Kidney glomerular epithelial cell (primary cell): ENCODE measurements at places on chromosomes 2 and 18.

GRCh38 chr2:192854031-192854430 is 659.3 kb upstream of the TMEFF2 start:
- DNase-seq = no peak

DNA sequence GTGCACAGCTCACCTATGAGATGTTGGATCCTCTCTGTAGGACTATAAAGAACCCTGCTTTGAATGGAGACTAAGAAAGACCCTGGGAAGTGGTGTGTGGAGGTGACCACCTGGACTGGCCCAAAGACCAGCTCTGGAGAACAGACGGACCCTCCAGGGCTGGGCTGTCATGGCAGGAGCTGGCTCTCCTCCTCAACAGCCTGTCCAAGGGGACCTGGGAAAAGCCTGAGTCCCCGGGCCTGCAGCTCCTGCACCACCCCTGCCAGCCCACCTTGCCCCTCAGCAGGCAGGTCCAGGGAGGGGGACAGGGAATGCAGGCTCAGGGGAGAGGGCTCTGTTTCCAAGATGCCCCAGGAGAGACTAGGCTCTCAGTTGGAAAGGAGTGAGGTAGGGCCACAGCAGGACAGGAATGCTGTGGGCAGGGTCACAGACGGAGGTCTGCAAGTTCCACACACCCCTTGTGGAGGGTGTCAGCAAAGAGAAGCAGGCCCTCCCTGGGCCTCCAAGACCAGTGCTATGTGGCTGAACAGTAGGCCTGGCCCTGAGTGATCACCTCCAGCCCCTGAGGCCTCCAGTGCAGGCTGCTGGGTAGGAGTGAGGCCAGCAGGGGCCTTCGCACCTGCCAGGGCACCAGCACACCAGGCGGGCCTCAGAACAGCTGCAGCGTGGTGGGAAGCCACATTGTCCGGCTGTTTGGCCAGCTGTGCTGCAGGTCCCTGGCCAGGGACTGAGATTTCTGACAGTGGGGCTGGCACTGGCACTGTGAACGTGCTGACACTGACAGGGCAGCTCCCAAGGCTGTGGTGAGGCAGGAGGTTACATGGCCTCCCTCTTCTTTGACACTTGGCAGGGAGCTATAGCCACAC is 86.4 kb upstream of the OTOS start:
- DNase-seq = no peak

GRCh38 chr2:61179701-61180639 is 18.0 kb downstream of the C2orf74 start:
- no peak for DNase-seq

GRCh38 chr2:240287496-240288086 is 147.1 kb upstream of the OTOS start:
- DNase-seq = no peak

- DNase-seq = no peak
Observed at GRCh38 chr18:51091270-51091669, 61.3 kb downstream of the SMAD4 start.

DNA sequence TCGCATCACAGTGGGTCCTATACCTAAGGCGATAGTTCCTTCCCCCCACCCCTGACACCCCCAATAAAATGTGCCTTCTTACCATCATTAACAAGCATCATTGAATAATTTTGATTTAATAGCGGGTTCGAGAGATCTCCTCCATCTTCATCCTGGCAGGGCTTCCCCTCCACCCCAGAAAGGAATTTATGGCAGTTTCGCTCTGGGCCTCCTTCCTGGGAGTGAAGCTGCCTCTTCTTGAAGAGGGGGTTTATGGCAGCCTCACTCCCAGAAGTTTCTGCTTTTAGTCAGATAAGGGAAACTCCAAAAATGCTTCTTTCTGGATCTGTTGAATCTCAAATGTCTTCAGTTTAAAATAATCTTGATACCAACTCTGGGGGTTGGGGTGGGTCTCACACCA is 45.7 kb downstream of the RRM2 start:
- no peak for DNase-seq

- no peak for DNase-seq
Observed at GRCh38 chr2:43438858-43439655, 156.8 kb downstream of the THADA start.

GRCh38 chr2:196140213-196140612 is 31.2 kb downstream of the STK17B start:
- DNase-seq = no peak

DNA sequence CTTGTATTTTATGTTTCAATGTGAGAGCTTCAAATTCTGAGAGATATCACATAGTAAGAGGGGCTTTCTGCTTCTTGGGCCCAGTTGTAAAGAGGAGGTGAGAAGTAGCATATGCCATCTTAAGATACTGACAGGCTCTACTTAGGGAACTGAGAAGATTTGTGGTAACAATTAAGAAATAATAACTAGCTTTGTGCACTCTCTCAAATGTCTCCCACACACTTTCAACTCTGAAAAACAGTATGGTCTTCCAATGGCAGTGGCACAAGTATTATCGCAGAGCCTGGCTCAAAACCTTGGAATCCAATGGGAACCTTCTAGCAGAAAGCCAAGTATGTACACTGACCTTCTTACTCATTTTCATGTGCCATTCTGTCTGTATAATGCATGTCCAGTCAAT is 80.3 kb upstream of the FAM237A start:
- no peak for DNase-seq

- DNase-seq = no peak
Observed at GRCh38 chr18:77013811-77014521, 118.6 kb downstream of the MBP start.

DNA sequence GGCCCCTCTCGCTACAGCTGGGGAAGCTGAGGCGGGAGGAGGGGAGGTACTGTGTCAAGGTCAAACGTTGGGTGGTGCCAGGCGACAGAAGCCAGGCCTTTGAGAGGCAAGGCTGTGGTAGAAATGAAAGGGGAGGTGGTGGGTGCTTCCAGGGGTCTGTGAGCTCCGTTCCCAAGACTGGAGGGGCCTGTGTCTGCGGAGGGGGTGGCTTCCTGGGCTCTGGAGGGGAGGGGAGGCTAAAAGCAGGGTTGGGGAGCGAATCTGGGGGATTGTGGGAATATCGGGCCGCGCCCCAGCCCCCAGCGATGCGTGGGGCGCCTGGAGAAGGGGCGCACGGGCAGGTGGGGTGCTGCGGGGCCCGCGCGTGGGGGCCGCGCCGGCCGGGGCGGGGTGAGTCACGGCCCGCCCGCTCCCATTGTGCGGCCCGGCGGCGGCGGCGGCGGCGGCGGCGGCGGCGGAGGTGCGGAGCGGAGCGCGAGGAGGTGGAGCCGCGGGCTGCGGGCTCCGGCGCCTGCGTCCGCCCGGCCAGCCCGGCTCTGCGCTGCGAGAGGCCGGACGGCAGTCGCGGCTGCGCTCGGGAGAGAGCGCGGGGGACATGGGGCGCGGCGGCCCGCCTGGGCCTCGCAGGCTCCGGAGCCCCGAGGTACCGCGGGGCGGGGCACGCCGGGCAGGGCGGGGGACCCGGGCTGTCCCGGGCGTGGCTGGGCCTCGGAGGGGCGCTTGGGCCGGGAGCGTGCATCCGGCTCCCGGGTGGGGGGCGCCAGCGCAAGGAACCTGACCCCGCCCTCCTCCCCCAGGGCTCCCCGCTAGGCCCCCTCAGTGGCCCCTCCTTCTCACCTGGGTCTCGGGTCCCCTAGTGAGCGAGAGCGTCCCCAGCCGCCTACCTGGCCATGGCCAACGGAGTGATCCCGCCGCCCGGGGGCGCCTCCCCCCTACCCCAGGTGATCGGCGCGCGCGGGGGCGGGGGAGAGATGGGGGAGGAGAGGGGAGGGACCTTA is at the start of gene SLC4A3:
TSS of gene SLC4A3 (plus strand) at position 528 of the 998 bp plus-strand sequence. CDS start at position 891, 363 bp downstream.
- peak; percentile 1 for DNase-seq
